ENCODE measurements at places on chromosomes 12 and 14.

DNA sequence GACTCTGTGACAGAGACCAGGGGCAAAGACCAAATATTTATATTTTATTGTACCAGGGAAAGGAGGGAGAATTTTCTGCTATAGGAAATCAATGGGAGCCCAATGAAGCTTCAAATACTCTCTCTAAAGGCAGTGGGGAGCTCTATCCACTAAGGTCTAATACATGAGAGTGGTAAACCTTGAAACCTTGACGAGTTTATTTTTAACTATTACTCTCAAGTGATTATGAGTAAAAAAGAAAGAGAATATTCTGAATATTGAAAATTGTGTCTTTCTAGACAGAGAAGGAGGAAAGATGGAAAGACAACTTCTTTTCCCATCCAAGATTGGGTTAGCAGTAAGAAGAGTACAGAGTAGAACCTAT, 1722.1 kb upstream of the SEL1L start:
- no peak for DNase-seq

GRCh38 chr14:91374879-91375702, 42.5 kb downstream of the CCDC88C start:
- no peak for DNase-seq

DNA sequence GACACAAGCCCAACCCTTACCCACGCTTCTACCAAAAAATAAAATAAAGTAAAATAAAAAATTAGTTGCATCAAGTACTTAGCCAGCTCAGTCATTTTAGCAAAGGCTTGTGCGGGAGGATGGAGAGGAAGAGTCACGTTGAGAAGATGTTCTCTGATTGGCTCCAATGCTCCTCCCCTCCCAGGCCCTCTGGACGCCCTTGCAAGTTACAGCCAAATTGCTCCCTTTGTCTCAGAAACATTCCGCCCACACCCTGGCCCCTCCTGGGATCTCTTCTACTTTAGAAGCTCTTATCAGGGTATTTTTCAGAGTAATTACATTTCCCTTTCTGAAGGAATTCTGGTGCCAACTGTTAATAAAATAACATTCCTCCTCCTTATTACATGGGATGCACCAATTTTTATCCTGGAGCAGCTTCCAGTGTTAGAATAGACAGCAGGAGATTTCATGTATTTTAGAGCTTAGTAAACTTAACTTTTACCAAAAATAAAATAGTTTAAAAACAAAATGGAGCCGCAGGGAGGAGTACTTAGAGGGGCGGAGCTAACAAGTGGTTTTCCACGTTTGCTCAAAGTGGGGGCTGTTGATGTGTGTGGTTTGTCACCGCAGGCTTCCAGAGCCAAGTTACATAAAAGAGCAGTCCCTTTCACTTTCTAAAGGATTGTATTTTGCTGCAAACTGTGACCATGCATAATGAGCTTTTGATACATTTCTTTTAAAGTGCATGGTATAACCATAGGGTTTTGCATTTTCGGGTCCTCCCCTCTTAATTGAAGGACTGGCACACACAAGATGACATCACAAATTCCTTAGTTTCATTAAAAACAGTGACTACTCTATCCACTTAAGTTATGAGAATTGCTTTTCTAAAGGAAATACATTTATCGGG, 71.7 kb upstream of the RAP1B start:
- peak; percentile 4 for DNase-seq

DNA sequence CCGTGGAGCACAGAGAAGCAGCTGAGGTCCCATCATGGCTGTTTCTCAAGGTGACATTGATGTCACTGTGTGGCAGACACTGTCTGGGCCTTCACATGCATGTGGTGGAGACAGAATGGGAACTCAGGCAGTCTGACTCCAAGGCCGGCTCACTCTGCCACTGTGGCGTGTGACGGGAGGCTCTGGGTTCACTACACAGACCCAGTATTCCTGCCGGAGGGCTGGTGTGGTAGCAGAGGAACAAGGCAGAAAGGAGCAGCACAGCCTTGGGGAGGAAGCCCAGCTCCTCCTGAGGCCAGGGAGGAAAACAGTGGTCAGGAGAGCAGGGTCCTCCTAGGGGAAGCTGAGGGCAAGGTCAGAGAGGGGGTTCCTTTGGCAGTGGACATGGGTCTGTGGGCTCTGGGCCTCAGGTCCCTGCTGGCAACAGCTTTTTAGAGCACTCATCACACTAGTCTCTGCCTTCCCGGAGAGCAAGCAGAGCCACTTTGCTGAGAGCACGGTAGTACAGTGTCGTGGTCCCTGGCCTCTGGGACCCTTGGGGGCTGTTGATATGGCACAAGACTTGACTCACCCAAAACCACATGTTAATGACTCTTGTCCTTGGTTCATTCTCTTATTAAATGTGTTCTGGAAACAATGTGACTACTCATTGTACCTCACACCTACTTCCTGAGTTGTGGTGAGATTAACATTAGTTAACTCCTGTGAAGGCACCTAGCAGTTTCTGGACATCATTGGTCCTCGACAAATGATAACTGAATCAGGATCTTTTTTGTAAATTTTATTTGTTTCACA, 21.3 kb downstream of the DCAF4 start:
- DNase-seq = no peak

- DNase-seq = no peak
Observed at GRCh38 chr12:127044836-127045235, 1222.1 kb upstream of the TMEM132C start.

DNA sequence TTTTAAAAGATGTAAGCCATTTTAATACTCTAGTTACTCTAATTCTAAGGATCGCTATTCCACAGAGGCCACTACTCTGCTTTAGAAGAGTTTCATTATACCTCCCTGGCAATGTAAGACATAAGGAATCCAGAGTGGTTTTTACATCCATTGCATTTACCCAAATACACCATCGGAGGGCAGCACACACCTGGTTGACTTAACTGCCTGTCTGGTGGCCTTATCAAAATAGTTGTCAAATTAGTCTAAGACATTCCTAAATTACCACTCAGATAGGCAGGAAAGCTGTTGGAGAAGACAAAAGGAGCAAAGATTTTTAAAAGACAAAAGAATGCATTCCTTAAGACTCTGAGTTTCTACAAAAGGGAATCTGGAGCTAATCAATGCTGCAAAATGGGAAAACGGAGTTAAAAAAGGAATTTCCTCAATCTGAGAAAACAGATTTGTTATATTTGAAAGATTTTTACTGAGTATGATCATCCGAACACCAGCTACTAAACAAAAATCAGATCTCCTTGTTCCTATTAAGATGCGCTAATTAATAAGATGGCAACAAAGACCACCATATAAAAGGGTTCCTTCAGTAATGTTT, 33.8 kb upstream of the FGD4 start:
- DNase-seq = no peak

DNA sequence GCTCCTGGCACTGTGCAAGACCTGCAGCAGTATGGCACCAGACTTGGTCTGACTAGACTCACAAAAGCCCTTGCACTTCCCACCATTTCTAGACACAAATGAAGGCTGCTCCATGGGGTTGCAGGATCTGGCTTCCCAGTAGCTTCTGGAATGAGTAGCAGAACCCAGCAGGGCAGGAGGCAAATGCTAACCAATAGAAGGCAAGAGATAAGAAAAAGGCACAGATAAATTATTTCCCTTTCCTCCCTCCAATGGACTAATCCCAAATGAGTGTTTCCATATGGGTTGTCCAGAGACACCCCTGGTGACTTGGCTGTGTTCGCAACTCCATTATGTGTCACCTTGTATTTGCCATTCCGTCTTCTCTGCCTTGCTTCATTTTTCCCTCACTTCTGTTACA, 49.7 kb downstream of the KIF21A start:
- no peak for DNase-seq

GRCh38 chr14:28608851-28609828, 157.4 kb upstream of the FOXG1 start:
- DNase-seq = no peak

- DNase-seq = no peak
Observed at GRCh38 chr14:30519961-30520360, 39.0 kb upstream of the G2E3 start.

GRCh38 chr14:89918721-89919120, 35.8 kb downstream of the EFCAB11 start:
- DNase-seq = no peak

DNA sequence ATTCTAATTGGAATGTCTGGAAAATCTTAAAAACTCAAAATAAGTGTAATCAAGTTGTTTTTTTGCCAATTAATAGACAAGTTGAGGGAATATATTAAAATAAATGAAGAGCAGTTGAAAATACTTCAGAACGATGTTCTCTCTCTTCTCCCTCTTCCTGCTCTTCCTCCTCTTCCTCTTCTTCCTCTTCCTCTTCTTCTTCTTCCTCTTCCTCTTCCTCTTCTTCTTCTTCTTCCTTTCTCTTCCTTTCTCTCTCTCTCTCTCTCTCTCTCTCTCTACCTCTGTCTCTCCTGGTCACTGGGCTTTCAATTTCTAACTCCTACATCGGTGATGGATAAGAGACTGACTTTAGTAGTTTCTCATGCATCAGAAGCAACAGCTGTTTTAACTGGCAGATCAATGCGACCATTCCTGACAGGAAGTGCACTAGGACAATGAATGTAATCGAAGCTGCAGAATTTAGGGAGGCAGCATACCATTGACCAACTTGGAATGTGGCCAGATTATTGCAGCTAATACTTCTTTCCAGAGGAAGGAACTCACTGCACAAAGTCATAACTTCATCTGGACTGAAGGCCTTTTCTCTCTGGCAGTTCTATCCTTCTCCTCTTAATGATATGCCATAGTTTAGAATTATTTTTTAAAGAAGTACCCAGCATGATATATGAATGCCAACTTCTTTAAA, 13.8 kb upstream of the TMTC2 start:
- DNase-seq = no peak

GRCh38 chr14:99382781-99383471, 97.7 kb downstream of the SETD3 start:
- DNase-seq = no peak

DNA sequence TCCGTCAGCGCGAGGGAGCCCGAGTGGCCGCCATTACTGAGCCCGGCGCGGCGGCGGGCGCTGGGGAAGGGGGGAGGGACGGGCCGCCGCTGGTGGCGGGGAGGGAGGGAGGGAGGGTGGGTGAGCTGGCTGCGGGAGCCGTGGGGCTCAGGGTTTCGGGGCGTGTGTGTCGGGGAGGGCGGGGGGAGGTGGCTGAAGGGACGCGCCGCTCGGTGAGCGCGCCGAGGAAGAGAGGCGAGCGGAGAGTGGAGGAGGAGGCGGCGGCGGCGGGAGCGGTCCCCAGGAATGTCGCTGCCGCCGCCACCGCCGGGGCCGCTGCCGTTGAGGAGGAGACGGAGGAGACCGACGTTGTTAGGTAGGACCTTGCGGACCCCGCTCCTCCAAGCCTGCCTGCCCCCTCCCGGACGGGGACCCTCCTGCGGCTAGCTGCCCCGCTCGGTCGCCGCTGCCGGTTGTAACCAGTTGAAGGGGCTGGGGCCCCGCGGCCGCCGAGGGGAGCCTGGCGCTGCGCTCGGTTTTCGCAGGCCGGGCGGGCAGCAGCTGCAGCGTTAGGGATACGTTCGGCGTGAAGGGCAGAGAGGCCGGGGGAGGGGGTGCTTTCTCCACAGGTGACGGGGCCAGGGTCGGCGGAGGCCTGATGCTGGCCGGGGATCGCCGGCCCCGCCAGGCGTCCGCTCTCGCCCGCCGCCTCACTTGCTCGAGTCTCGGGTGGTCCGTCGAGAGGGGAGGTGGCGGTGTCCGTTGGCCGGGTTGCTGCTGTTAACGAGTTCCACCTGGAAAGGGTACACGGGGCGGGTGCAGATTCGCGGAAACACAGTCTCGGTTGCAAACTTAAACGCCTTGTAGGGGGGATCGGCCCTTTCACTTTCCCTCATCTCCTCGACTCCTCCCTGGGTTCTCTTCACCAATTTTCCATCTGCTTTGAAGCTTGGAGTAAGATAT, at the start of gene ARHGAP5:
Gene ARHGAP5 (plus strand): TSS at position 224 of the 942 bp plus-strand sequence. CDS start 13,366 bp downstream, outside the sequence.
- peak; percentile 32 for DNase-seq

GRCh38 chr14:65333943-65334687, 78.4 kb upstream of the FUT8 start:
- DNase-seq = no peak

- no peak for DNase-seq
Observed at GRCh38 chr14:72679141-72679535, 214.8 kb downstream of the DPF3 start.

- no peak for DNase-seq
Observed at GRCh38 chr12:77089686-77090220, 24.4 kb upstream of the E2F7 start.

DNA sequence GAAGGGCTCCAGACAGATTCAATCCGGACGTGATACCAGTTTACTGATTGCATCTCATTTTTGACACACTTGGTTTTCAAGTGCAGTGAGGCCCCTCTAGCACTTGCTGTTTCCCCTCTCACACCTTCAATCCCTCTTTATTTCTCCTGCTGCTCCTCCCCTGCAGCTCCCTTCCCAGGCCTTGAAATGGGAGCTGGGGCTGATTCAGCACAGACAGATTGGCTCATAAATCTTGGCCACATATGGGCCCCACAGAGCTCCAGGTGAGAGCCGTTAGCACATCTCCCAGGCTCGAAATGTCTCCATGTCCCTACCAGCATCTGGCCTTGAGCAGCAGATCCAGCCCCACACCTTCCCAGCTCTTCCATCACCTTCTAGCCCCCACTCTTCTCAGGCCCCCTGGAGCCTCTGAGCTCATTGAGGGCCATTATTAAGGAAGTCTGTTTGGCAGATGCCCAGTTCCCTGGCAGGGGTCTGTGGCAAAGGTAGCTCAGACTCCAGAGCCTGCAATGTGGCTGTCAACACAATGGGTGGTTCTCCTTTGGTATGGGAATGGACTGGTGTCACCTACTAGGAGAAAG, 220.3 kb upstream of the FKBP4 start:
- no peak for DNase-seq

DNA sequence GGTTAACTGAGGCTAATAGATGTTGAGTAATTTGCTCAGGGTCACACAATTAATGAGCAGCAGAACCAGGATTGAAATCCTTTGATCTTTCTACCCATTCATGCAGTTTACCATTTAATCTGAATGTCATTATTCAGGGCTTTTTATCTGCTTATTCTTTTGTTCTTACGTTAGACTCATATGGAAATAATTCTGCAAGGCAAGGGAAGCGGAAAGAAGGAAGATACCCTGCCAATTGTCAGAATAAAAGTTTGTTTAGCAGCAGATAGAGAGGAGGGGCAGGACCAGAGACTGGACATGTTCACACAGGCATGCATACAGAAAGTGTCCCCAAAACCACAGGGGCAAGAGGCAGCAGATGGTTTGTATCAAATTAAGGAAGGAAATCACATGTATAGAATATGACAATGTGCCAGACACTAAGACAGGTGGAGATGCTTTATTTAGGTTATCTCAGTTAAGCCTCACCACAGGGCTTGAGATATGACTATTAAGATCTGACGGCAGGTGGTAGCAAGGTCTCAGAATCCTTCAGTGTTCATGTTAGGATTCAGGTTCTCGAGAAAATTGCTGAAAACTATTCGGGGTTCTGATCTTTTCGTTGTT, 29.8 kb downstream of the BRMS1L start:
- no peak for DNase-seq

All from stimulated activated CD4-positive, alpha-beta T cell treated with anti-CD3 and anti-CD28 coated beads, Interleukin-12 subunit alpha, Interleukin-12 subunit beta, amount 100 ng/mL, for 4 hours (primary cell).